AG10803 (cell line): ENCODE measurements at places on chromosomes 5 and 9.

DNA sequence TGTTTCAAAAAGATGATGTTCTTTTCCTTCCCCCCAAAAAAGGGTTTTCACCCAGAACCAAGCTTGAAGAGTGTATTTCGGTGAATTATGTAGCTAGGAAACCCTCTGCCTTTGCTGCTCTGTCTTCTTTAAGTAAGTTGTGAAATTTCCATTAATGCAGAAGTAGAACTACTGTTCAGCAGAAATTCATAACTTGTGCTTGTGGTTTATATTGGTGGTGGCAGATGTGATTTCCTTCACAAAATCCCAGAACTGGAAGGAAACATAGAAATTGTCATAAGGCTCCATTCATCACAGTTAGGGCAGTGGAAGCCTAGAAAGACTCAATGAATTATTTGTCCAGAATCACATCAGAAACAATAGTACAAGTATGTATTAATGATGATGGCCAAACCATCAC, 42.1 kb upstream of the DAB2 start:
- no peak for DNase-seq

GRCh38 chr5:127567026-127567768, 49.8 kb downstream of the PRRC1 start:
- DNase-seq = no peak

DNA sequence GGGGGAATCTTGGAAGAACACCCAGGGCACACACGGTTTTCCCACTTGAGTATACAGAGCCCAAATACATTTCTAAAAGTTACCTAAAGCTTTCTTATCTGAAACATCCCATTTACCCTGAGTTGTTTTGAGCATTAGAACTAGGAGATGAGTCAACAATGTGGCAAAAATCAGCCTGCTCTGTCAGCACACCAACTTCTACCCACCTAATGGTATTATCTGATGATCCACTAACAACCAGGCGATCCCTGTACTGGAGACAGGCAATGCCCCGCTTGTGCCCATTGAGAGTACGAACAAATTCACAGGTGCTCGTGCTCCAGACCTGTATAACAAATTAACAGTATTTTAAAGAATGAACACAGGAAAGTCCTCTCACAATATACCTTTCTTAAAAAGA, 87.0 kb downstream of the SMIM23 start:
- no peak for DNase-seq

DNA sequence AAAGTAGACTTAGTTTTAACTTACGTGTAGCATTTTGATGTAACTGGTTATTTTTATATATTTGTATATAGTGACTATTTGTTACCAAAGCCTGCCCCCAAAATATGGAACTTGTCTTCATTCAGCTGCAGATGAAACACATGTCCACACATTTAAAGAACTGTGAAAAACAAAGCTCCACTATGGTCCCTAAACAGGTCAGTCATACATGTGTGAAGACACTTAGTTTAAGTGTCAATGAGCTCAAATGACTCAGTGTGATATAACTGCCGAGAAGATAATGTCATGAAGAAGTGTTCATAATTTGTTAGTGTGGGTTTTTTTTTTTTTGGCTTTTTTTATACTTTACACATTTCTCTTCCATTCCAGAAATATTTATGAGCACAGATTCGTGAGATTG, 28.2 kb downstream of the HAVCR1 start:
- no peak for DNase-seq

GRCh38 chr9:72309364-72310133, 55.5 kb downstream of the ZFAND5 start:
- no peak for DNase-seq
